Endodermal cell (in vitro differentiated cells): ENCODE measurements at places on chromosomes 4 and X. TPM values are rescaled to one million over a fixed set of nuclear protein-coding genes. Genes with fewer than 3 reads are reported as not detected.

CLDN2 gene
- total RNA-seq: not detected in 2 replicates

NEUROG2 gene
- not detected in 3 replicates for total RNA-seq

PAK3 gene
- 0.76 to 1.5 TPM (median 0.89 TPM) in 3 replicates for total RNA-seq

MAGEA12 gene
- not detected in 3 replicates for total RNA-seq

DDIT4L gene
- total RNA-seq: 19.6 to 21.9 TPM (median 19.7 TPM) in 3 replicates

RRH gene
- 0.25 TPM in 1 of 3 replicates, not detected in the others for total RNA-seq

CXCL13 gene
- not detected in 3 replicates for total RNA-seq

DNA sequence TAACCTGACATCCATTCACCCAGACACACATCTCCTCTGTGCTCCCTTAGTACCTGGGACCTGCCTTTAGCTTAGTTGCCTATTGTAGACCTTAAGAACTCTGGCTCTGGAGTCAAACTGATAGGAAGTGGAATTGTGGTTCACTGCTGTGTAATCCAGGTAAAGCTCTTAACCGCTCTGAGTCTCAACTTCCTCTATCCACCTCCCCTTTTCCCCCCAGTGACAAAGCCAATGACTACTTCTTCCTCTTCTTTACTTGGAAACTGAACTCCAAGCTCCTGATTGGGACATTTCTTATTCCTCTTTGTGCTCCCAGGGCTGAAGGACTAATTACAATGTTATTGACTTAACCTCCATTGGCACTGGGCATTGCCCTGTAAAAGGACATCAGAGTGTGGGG, 94.1 kb downstream of the DRD5 start:
- H3K36me3 ChIP-seq: no peaks in the 10 kb centered on the region
- no peak overlapping the region for H3K27ac ChIP-seq
- DNase-seq: no peak
- H3K4me1 ChIP-seq: no peaks in the 10 kb centered on the region
- H3K4me3 ChIP-seq: no peak overlapping the region

- H3K27me3 ChIP-seq: no peaks in the 10 kb centered on the region
- no peak overlapping the region for H3K27ac ChIP-seq
- no peak for DNase-seq
- H3K4me1 ChIP-seq: no peaks in the 10 kb centered on the region
These were observed 13.7 kb downstream of the FGFR3 start for GRCh38 chr4:1806596-1807331.

- no peak overlapping the region for H3K27ac ChIP-seq
- peaks cover 9% of the 10 kb centered on the region for H3K4me1 ChIP-seq
- H3K4me3 ChIP-seq: no peak overlapping the region
- H3K36me3 ChIP-seq: no peaks in the 10 kb centered on the region
- DNase-seq: no peak
These were observed 325.6 kb downstream of the ARHGAP10 start for GRCh38 chr4:148057516-148057915.

GRCh38 chrX:105013719-105014118, 206.8 kb downstream of the TEX13A start:
- H3K4me1 ChIP-seq: no peaks in the 10 kb centered on the region
- H3K27me3 ChIP-seq: no peaks in the 10 kb centered on the region

DNA sequence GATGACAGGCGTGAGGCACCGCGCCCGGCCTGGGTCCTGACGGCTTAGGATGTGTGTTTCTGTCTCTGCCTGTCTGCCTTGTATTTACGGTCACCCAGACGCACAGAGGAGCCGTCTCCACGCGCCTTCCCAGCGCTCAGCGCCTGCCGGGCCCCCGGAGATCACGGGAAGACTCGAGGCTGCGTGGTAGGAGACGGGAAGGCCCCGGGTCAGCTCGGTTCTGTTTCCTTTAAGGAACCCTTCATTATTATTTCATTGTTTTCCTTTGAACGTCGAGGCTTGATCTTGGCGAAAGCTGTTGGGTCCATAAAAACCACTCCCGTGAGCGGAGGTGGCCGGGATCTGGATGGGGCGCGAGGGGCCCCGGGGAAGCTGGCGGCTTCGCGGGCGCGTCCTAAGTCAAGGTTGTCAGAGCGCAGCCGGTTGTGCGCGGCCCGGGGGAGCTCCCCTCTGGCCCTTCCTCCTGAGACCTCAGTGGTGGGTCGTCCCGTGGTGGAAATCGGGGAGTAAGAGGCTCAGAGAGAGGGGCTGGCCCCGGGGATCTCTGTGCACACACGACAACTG, 1.3 kb downstream of the SHOX start:
- H3K27me3 ChIP-seq: peaks cover 95% of the 10 kb centered on the region
- H3K4me3 ChIP-seq: no peak overlapping the region
- peaks cover 8% of the 10 kb centered on the region for H3K4me1 ChIP-seq
- no peaks in the 10 kb centered on the region for H3K36me3 ChIP-seq
- DNase-seq: peak; percentile 69
- H3K27ac ChIP-seq: no peak overlapping the region

- H3K27ac ChIP-seq: no peak overlapping the region
- H3K36me3 ChIP-seq: no peaks in the 10 kb centered on the region
- no peak for DNase-seq
- no peaks in the 10 kb centered on the region for H3K4me1 ChIP-seq
These were observed 71.4 kb upstream of the STIM2 start for GRCh38 chr4:26789208-26789607.

- no peaks in the 10 kb centered on the region for H3K36me3 ChIP-seq
- H3K27me3 ChIP-seq: no peaks in the 10 kb centered on the region
- DNase-seq: no peak
- H3K4me3 ChIP-seq: no peak overlapping the region
These were observed 593.9 kb upstream of the PITX2 start for GRCh38 chr4:111216791-111217190.

DNA sequence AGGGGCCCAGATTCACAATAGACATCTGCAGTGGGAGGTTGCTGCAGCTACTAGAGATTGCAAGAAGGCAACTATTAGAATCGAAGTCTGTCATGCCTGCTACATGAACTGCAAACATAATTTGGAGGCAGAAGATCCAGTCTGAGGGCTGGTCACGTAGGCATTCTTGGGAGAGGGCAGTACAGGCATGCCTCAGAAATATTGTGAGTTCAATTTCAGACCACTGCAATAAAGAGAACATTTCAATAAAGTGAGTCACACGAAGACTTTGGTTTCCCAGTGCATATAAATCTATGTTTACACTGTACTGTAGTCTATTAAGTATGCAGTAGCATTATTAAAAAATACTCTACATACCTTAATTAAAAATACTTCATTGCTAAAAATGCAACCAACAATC, 585.8 kb upstream of the FAT1 start:
- H3K27ac ChIP-seq: no peak overlapping the region
- DNase-seq: no peak
- no peaks in the 10 kb centered on the region for H3K4me1 ChIP-seq
- H3K27me3 ChIP-seq: no peaks in the 10 kb centered on the region
- no peaks in the 10 kb centered on the region for H3K36me3 ChIP-seq

DNA sequence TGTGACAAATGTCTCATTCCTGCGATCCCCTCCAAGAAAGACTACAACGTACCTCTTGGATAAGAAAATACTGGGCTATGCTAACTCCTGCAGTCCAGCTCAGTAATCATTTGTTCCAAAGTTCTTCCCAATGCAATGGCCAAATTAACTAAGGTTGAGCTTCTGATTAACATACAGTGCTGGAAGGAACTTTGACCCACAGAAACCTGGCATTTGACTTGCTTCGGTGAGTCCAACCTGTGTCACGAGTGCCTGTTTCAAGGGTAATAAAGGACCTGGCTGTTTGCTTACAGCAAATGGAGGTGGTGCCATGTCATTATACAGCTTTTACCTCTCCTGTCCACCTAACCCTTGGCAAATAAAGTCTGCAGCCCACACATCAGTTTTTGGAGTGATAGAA, 83.2 kb downstream of the RBM47 start:
- no peaks in the 10 kb centered on the region for H3K27me3 ChIP-seq
- no peak overlapping the region for H3K4me3 ChIP-seq
- H3K27ac ChIP-seq: no peak overlapping the region

GRCh38 chrX:24480400-24480865, 15.3 kb downstream of the PDK3 start:
- no peaks in the 10 kb centered on the region for H3K27me3 ChIP-seq

DNA sequence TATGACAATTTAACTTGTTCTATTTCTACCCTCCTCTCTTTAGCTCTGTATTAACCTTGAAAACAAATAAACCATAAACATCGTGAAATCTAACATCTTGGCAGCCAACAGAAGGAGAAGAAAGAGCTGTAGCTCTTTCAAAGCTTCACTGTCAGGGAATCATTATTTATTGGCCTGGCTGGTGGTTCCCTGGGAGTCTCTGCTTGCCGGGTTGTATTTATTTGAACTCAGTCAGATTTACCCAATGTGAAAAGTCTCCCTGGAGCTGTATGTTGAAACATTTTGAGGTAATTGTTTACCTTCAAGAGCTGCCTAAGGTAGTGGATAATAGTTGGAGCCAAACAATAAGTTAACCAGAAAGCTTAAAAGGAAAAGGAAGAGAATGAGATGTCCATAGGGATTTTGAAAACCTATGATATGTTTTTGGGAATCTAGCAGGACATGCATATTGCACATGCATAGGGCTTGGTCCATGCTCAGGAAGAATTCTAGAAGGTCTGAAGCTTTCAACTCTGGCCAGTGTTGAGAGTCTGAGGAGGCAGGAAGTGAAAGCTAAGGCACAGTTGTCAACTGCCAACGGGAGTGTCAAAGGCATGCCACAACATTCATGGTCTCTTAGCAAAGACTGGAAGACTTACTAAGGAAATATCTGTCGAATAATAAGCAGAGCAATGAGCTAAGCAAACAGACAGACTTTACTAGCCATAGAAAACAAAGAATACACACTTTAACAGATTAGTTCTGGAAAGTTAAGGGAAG, 621.6 kb downstream of the PCDH7 start:
- DNase-seq: no peak
- no peak overlapping the region for H3K4me3 ChIP-seq
- no peaks in the 10 kb centered on the region for H3K4me1 ChIP-seq
- H3K27me3 ChIP-seq: no peaks in the 10 kb centered on the region

DNA sequence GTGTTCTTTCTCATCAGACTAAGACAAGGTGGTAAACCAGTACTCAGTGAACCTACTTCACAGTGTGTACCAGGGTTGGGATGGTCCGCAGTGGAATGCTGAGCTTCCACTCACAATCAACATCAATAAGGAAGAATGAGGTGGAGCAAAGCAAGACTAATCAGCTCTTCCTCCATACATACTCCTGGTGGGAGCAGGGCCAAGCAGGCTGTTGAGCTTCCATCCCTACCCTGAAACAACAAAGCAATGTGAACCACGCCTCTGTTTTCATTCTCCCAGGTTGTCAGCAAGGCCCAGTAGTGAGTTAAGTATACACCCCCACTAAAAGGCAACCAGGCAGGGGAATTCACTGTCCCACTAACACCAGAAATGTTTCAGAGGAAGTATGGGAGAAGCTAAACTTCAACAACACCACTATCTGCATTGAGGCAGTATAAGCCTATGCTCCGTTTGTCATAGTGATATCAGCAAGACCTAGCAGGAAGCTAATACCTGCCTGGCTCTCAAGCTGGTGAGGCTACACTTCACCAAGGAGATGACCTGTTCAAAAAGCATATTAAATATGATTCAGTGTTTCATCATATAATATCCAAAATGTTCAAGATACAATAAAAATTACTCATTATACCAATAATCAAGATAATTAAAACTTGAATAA, 109.5 kb downstream of the DDX60 start:
- no peaks in the 10 kb centered on the region for H3K4me1 ChIP-seq
- H3K4me3 ChIP-seq: no peak overlapping the region
- DNase-seq: no peak
- no peak overlapping the region for H3K27ac ChIP-seq
- no peaks in the 10 kb centered on the region for H3K27me3 ChIP-seq

DNA sequence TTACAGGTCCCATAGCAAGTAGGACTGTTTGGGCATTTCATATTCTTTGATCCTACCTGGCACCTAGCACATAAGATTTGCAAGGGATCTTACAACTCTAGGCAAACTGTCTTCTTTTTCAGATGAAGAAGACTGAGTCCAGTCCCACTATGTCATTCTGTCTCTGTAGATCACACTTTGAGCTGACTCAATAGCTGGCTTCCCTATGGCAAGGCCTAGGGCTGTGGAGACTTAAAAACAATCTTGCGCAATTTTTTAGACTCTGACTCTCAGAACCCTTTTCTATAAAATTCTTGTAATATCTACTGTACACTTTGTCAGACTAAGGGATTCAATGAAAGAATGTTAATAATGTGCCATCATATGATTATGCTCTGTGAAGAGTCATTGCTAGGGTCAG, 26.7 kb downstream of the OTC start:
- no peaks in the 10 kb centered on the region for H3K4me1 ChIP-seq
- no peaks in the 10 kb centered on the region for H3K27me3 ChIP-seq
- no peaks in the 10 kb centered on the region for H3K36me3 ChIP-seq
- DNase-seq: no peak

- H3K27ac ChIP-seq: no peak overlapping the region
- H3K36me3 ChIP-seq: no peaks in the 10 kb centered on the region
- H3K4me1 ChIP-seq: no peaks in the 10 kb centered on the region
- no peak for DNase-seq
These were observed 29.3 kb upstream of the TLR3 start for GRCh38 chr4:186039697-186040096.

GRCh38 chr4:144449611-144450010, 196.3 kb upstream of the HHIP start:
- H3K27ac ChIP-seq: no peak overlapping the region
- no peaks in the 10 kb centered on the region for H3K27me3 ChIP-seq
- H3K36me3 ChIP-seq: no peaks in the 10 kb centered on the region
- no peak for DNase-seq
- no peak overlapping the region for H3K4me3 ChIP-seq

GRCh38 chr4:183284965-183285364, 35.1 kb downstream of the CLDN22 start:
- H3K4me1 ChIP-seq: no peaks in the 10 kb centered on the region
- no peak overlapping the region for H3K4me3 ChIP-seq
- DNase-seq: no peak
- no peak overlapping the region for H3K27ac ChIP-seq

DNA sequence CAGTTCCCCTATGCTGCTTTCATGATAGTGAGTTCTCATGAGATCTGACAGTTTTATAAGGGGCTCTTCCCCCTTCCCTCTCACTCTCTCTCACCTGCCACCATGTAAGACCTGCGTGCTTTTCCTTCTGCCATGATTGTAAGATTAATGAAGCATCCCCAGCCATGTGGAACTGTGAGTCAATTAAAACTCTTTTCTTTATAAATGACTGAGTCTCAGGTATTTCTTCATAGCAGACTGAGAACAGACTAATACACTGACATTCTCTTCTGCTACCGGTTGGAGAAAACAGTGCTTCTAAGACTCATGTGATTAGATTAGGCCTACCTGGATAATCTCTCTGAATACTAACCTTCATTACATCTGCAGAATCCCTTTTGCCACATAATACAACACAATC, 45.4 kb upstream of the TRPC5OS start:
- H3K4me1 ChIP-seq: peaks cover 2% of the 10 kb centered on the region
- H3K27ac ChIP-seq: no peak overlapping the region
- no peak for DNase-seq
- peaks cover 8% of the 10 kb centered on the region for H3K27me3 ChIP-seq
- H3K4me3 ChIP-seq: no peak overlapping the region
